ENCODE measurements at places on chromosomes 1 and 21.

DNA sequence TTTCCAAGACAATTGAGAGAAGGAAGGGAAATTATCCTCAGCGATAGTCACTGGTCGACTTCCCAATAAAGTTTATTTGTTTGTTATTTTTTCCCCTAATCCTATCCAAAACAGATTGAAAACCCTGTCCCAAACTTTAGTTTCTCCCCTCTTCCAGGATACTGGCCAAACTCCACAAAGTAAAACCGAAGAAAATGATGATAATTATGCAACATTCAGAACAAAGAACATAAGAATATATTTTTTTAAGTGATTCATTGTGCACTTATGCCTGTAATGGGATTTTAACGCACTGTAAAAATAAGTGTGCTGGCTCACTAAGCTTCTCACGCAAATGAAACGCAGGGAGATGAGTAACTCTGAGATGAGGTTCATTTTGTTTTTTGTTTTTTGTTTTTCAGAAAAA lies 6.0 kb downstream of the GLIS1 start:
- H3K27ac ChIP-seq: no peak overlapping the region
- no peak overlapping the region for H3K4me3 ChIP-seq
- H3K36me3 ChIP-seq: no peaks in the 10 kb centered on the region
- no peaks in the 10 kb centered on the region for H3K27me3 ChIP-seq

DNA sequence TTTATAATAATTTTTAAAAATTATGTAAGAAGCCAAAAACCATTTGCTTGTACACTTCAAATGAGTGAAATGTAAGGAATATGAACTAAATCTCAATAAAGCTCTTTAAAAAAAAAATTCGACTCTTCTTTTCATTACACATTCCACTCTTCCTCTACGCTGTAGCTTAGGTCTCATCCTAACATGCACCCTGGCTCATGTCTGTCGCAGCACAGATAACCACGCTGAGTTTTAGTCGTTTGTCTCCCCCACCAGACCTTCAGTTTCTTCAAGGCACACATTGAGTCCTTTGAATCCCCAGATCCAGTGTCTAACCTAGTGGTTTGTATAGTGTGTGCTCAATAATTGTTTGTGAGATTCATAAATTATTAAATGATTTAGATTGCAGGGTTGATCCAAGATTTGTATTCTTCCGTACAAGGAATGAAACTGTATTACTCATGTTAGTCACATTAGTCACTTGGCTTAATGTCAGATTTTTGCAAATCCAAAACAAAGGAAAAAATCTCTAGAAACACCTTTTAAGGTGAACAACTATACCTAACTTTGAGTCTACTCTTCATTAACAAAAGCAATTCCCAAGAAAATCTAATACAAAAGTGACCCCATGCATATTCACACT lies 57.3 kb downstream of the SLC25A24 start:
- DNase-seq: no peak
- H3K27me3 ChIP-seq: no peaks in the 10 kb centered on the region
- H3K36me3 ChIP-seq: no peaks in the 10 kb centered on the region
- H3K4me3 ChIP-seq: no peak overlapping the region
- no peak overlapping the region for H3K27ac ChIP-seq

- no peak for DNase-seq
- no peak overlapping the region for H3K27ac ChIP-seq
- H3K4me3 ChIP-seq: no peak overlapping the region
- no peaks in the 10 kb centered on the region for H3K36me3 ChIP-seq
- H3K4me1 ChIP-seq: no peaks in the 10 kb centered on the region
Observed at GRCh38 chr1:204172404-204173029, 6.4 kb upstream of the REN start.

DNA sequence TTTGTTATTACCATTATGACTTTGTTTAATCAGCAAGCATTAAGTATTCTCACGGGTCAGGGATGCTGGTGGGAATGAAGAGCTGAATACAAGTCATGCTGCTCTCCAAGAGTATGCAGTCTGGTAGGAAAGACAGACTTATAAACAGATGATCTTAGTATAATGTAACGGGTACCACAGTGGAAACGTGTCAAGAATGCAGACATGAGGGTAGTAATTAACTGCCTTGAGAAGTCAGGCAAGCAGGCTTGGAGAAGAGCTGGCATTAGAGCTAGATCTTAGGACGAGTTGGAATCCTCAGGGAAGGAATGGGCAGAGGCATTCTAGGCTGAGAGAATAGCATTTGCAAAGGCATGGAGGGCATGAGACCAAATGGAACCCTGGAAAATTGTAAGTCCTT lies 19.7 kb downstream of the FAM76A start:
- H3K36me3 ChIP-seq: no peaks in the 10 kb centered on the region
- DNase-seq: no peak
- no peak overlapping the region for H3K4me3 ChIP-seq
- H3K27ac ChIP-seq: no peak overlapping the region

DNA sequence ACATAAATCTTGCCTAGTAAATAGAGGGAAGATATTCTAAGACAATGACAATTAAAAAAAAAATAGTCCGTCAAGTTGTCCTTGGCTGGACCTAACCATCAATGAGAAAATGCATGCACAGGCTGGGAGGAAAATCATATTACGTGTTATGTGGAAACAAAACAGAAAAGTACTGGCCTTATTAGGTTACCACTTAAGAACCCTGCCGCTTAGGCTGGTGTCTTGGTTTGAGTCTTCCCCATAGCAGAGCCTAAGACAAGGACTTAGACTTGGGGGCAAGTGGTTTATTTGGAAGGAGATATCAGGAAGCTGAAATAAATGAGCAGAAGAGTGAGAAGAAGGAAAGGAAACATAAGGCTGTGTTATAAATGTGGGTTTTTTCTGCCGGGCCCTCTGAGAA lies 186.4 kb downstream of the MRPL39 start:
- no peak for DNase-seq
- H3K27me3 ChIP-seq: no peaks in the 10 kb centered on the region
- H3K4me1 ChIP-seq: no peaks in the 10 kb centered on the region
- no peak overlapping the region for H3K4me3 ChIP-seq
- H3K36me3 ChIP-seq: no peaks in the 10 kb centered on the region
- no peak overlapping the region for H3K27ac ChIP-seq

GRCh38 chr1:69747207-69747606 lies 179.5 kb downstream of the LRRC7 start:
- no peak overlapping the region for H3K27ac ChIP-seq
- peaks cover 3% of the 10 kb centered on the region for H3K27me3 ChIP-seq
- H3K36me3 ChIP-seq: no peaks in the 10 kb centered on the region
- H3K4me3 ChIP-seq: no peak overlapping the region

DNA sequence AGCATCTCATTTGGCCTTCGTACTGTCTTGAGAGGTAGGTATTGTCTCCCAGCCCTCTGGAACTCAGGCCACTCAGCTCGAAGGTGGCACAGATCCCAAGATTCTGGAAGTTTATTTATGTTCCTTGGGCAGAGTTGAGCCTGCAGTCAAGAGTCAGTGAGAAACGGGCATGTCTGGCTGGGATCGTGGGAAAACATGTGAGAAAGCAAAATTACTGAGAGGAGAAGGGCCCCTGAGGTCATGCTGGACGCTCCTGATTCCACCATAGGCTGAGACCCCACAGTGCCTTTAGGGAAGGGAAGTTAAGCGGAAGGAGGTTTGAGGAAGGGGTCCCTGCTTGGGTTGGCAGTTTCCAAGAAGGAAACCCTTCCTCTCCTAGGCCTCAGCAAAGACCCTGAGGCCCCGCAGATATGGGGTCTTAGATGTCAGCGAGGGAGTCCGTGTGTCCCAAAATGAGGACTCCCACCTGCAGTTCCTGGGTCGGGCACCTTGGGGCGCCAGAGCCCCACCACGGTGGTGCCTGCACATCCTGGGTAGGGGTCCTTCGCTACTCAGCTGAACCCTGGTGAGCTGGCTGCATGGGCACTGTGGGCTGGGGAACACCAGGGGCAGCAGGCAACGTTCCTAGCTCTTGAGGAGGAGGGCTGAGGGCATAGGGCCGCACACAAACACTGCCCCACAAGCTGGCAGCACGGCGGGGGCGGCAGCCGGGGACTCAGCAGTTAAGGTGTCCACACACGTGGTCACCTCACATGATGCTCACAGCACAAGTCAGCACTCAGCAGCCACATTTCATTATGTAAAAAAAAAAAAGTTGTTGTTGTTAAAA lies 12.3 kb upstream of the SEMA4A start:
- no peaks in the 10 kb centered on the region for H3K27me3 ChIP-seq
- no peaks in the 10 kb centered on the region for H3K36me3 ChIP-seq
- no peak overlapping the region for H3K4me3 ChIP-seq
- no peaks in the 10 kb centered on the region for H3K4me1 ChIP-seq

GRCh38 chr1:209590405-209590804 lies 6.9 kb downstream of the CAMK1G start:
- no peak overlapping the region for H3K27ac ChIP-seq
- no peaks in the 10 kb centered on the region for H3K27me3 ChIP-seq
- H3K4me1 ChIP-seq: no peaks in the 10 kb centered on the region
- no peak overlapping the region for H3K4me3 ChIP-seq

GRCh38 chr1:106296431-106296830 lies 760.0 kb upstream of the PRMT6 start:
- H3K27ac ChIP-seq: no peak overlapping the region
- H3K36me3 ChIP-seq: no peaks in the 10 kb centered on the region
- no peak overlapping the region for H3K4me3 ChIP-seq

GRCh38 chr1:146007489-146008133 lies 11.2 kb upstream of the TXNIP start:
- H3K4me1 ChIP-seq: peaks cover 8% of the 10 kb centered on the region
- no peak overlapping the region for H3K4me3 ChIP-seq
- H3K27me3 ChIP-seq: no peaks in the 10 kb centered on the region
- H3K36me3 ChIP-seq: no peaks in the 10 kb centered on the region

DNA sequence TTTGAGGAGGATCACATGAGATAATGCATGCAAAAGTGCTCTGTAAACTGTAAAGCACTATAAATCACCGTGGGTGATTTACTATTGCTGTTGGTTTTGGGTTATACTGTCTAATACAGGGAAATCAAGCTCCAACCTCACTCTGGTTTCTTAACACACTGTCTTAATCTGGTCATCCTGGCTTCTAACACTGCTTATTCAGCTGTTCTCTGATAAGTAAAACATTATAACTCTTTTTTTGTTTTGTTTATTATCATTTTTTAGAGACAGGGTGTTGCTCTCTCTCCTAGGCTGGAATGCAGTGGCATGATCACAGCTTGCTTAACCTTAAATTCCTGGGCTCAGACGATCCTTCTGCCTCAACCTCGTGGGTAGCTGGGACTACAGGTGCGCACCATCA lies 21.9 kb upstream of the LSM10 start:
- no peaks in the 10 kb centered on the region for H3K36me3 ChIP-seq
- H3K4me1 ChIP-seq: no peaks in the 10 kb centered on the region
- no peaks in the 10 kb centered on the region for H3K27me3 ChIP-seq
- no peak overlapping the region for H3K4me3 ChIP-seq
- no peak overlapping the region for H3K27ac ChIP-seq

GRCh38 chr1:41333146-41333784 lies 28.0 kb upstream of the FOXO6 start:
- no peaks in the 10 kb centered on the region for H3K36me3 ChIP-seq
- no peak for DNase-seq
- no peak overlapping the region for H3K4me3 ChIP-seq
- H3K27ac ChIP-seq: no peak overlapping the region
- H3K4me1 ChIP-seq: no peaks in the 10 kb centered on the region

- DNase-seq: no peak
- no peak overlapping the region for H3K27ac ChIP-seq
- no peaks in the 10 kb centered on the region for H3K4me1 ChIP-seq
- no peaks in the 10 kb centered on the region for H3K36me3 ChIP-seq
Observed at GRCh38 chr1:96508233-96508632, 213.4 kb upstream of the PTBP2 start.

DNA sequence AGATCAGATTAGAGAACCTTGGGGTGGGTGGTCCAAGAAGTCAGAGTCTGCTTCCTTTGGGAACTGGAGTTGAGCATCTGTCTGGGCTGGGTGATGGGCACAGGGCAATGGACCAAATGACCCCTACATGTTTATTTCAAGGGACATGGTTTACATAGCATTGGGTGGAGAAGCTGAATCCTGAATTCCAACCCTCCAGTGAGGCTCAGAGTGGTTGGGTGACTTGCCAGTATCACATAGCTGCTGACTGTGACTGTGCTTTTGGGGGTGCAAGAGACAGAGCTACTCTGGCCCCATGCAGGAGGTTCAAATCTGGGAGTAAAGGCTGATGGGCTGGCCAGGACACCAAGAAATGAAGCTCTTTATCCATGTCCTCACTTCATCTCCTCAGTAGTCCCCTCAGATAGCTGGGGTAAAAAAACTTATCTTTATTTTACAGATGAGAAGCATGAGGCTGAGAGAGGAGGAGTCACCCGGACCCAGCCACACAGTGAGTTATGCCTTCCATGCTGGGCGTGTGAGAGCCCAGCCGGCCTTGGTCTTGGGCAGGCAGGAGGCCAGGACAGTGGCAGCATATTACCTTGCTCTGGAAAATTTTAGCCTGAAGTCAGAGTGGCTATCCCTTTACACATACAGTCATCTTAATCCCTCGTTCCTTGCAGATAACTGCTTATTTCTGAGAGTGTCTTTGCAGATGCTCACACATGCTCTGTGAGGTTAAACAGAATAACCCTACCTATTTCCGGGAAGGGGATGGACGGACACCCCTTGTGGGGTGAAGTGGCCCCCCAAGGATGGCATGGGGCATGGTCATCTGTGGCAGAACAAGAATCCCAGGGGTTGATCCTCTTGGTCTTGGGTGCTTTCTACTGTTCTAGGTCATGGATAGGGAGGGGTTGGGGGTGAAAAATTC lies 2.8 kb upstream of the SERINC2 start:
- H3K27me3 ChIP-seq: peaks cover 4% of the 10 kb centered on the region
- no peak overlapping the region for H3K27ac ChIP-seq
- no peaks in the 10 kb centered on the region for H3K36me3 ChIP-seq
- no peak overlapping the region for H3K4me3 ChIP-seq
- H3K4me1 ChIP-seq: peaks cover 6% of the 10 kb centered on the region

- no peak overlapping the region for H3K4me3 ChIP-seq
- H3K36me3 ChIP-seq: no peaks in the 10 kb centered on the region
Observed at GRCh38 chr1:108718927-108719655, 6.4 kb downstream of the FNDC7 start.

DNA sequence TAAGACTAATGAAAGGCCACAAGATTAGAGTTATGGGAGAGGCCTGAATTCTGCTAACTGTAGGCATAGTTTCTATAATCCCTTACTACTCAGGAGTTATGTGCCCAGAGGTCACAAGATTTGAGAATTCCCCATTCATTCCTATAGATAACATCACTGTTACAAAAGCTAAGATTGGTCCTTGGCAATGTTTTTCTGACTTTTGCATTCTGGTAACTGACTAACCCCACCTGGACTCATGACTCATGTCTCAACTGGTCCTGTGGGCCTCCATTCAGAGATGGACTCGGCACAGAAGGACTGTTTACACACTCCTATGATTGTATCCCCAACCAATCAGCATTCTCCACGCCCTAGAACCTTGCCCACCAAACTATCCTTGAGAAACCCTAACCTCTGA lies 249.0 kb upstream of the ZP4 start:
- no peaks in the 10 kb centered on the region for H3K27me3 ChIP-seq
- no peak for DNase-seq
- no peak overlapping the region for H3K4me3 ChIP-seq
- H3K4me1 ChIP-seq: no peaks in the 10 kb centered on the region
- no peaks in the 10 kb centered on the region for H3K36me3 ChIP-seq

- H3K36me3 ChIP-seq: no peaks in the 10 kb centered on the region
- no peaks in the 10 kb centered on the region for H3K4me1 ChIP-seq
- H3K27me3 ChIP-seq: no peaks in the 10 kb centered on the region
- no peak overlapping the region for H3K4me3 ChIP-seq
- no peak for DNase-seq
- H3K27ac ChIP-seq: no peak overlapping the region
Observed at GRCh38 chr1:36591278-36591677, 108.6 kb upstream of the CSF3R start.
